CD4-positive, alpha-beta T cell treated with Interleukin-6 for 4 hours (primary cell): ENCODE measurements at places on chromosomes 2 and 18.

- peak; percentile 54 for DNase-seq
Observed at GRCh38 chr2:2057125-2057721, 273.9 kb downstream of the MYT1L start.

DNA sequence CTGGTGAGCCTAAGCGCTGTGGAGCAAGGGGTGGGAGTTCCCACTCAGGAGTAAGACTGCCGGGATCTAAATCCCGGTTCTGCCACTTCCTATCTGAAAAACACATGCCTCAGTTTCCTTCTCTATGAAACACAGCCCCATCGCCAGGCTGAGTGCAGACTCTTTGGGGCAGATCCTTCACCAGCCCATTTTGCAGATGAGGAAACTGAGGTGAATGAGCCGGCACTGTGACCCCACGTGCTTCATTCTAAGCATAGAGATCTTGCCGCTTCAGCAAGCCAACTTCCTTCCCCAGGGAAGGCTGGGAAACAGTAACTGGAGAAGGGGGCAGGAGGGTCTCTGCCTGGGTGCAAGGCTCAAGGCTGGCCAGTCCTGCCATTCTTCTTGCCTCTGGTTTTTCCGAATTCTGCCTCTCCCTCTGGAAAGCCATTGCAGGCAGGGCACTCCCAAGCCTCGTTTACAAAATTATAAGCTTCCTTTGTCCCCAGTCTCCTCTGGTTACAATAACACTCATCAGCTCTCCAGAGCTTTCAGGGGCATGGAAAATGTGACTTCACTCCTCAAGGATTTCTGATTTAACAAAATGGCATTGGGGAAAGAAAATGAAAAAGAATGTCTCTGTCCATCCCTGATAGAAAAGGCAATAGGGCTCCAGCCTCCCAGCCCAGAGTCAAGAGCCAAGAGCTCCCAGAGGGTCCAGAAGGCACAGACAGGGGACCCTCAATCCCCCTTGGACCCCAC is 249.2 kb downstream of the TNS1 start:
- no peak for DNase-seq

GRCh38 chr18:76348267-76349066 is 146.6 kb downstream of the ZNF516 start:
- no peak for DNase-seq

DNA sequence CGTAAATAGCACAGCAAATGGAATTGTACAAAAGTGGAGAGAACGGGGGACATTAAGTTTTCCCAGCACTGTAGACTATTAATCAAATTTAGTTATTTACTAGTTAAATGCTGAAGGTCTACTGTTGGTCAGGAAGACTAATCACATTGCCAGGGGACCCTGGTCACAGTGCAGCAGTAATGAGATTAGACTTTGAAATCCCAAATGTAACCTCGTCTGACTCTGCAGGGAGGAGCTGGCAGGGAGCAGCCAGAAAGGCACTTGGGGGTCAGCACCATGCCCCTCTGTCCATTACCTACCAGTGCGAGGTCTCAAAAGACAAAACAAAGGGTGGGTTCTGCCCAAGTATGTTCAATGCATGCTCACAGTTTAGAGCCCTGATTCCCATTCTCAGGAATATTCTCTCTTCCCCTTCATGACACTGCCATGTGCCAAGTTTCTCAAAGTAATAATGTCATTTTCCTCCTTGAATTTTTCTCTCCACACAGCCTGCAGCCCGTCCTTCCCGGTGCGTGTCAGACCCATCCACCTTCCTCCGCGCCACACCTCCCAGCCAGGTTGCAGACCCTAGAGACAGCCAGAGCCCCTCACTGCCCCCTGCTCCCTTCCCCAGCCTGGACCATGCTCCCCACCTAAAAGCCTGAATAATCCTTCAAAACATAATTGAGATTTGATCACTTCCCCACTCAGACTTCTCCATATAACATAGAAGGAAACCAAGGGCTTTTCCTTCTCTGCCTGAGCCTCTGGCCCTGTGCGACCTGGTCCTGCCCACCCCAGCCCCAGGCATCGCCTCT is 52.5 kb downstream of the TMEM18 start:
- no peak for DNase-seq

GRCh38 chr2:129892360-129892759 is 87.1 kb upstream of the RAB6C start:
- DNase-seq, result no peak

DNA sequence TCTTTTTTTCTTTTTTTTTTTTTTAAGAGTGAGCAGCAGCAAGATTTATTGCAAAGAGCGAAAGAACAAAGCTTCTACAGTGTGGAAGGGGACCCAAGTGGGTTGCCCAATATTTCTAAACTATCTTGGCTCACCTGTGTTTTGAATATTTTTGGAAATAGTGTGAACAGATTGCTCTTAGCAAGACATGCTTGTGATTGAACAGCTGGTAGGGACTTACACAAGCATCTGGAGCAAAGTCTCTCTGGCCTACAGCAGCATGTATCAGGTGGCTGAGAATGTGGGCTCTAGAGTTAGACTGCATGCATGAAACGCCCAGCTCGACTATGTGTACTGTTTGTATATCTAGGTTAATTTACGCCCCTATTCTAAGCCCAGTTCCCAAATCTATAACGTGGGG is 40.3 kb upstream of the FBXO11 start:
- no peak for DNase-seq

DNA sequence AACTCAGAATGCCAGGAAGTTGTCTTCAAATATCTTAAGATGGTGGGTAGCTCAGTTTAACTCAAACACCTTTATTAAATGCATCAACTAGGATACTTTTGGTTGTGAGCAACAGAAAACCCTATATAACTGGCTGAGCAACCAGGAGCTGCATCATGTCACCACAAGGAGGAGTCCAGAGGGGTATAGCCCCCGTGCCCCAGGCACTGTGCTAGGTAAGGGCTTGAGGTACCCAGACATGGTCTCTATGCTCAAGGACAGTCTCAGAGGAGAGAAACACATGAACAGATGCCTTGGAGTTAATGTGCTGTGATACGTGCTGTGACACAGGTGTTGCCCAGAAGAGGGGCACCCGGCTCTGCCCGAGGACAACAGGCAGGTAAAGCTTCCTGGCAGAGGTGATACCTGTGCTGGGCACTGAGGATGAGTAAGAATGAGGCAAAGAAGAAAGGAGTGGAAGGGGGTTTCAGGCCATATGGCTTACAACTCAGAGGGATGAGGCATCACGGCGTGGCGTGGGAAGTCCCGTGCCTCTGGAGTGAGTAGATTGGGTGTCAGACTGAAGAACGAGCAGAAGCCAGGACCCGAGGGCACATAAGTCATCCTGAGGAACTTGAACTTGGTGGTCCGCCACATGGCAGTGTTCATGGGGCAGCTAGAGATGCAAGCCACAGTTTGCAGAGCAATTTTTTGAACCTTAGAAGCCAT is 32.0 kb upstream of the CAB39 start:
- DNase-seq, result no peak
